ENCODE measurements at places on chromosomes 5 and 9.

DNA sequence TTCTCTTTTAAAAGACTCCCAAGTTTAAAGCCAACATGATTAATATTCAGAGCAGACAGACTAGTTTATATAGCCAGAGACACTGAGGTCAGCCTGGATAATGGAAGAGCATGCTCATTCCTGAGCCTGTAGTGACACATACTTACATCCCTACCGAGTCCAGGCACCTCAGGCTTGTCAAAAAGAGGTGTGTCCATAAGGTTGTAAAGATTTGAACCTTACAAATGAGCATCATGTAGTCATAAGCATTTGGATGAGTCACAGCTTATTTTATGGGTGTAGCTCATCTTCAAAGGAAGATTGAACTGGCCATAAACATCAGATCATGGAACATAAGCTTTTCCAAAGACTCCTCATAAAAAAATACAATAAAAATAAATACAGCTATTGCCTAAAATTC lies 333.5 kb downstream of the EFNA5 start:
- DNase-seq, result no peak

GRCh38 chr9:88710449-88710848 lies 175.5 kb downstream of the NXNL2 start:
- no peak for DNase-seq

DNA sequence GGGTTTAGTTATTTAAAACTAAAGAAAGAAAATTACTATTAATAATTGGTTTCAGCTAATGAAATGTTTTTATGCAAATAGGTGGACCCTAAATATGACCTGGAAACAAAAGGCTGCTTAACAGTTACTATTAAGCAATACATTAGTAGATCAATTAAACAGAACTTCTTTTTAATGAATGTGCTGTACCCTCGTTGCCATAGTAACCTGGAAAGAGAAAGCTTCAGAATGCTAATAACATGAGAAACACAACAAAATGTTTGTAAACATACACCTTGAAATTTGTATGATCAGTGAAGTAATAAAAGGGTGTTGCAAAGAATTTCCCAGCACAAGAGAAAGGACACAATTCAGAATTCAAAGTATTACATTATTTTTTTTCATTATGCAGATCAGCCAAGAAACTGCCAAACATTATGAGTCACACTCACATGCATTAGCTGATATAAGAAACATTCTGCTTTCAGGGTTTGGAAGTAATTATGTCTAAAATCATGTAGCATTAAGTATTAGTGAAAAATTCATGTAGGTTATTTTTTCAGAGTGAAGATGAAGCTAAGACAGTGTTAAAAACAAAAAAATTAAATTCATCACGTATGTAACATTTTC lies 348.3 kb downstream of the ISL1 start:
- no peak for DNase-seq

DNA sequence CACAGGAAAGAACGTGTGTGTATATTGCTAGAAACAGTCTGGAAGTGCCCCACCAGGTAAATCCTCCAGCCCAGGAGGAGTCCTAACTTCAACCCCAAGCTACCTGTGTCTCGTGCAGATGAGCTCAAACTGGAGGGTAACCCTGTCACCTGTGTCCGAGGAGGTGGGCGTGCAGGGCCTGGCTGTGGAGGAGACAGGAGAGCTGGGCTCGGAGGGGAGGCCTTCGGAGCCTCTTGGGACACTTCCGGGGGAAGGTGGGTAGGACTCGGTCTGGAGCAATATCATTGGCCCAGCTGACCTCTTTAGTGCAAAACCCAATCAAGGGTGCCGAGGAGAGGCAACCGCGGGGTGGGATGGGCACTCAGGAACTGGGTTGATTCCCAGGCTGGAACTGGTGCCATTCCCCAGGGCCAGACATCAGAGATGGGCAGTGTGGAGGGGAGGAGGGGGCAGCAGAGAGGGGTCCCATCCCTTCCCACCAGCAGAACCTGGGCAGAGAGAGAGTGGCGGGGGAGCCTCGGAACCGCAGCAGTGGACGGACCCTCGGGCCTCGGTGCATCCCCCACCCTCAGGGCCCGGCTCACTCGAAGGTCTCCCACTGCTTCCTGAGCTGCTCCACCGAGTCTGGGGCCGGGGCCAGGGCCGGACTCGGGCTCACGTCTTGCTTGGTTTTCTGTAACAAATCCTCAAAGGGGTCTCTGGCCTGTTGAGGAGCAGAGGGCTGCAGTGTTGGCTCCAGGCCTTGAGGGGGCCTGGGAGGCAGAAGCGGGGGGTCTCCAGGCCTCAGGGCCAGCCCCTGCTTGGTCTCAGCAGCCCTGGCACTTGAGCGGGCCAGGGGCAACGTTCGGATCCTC lies 25.1 kb downstream of the CRB2 start:
- no peak for DNase-seq

DNA sequence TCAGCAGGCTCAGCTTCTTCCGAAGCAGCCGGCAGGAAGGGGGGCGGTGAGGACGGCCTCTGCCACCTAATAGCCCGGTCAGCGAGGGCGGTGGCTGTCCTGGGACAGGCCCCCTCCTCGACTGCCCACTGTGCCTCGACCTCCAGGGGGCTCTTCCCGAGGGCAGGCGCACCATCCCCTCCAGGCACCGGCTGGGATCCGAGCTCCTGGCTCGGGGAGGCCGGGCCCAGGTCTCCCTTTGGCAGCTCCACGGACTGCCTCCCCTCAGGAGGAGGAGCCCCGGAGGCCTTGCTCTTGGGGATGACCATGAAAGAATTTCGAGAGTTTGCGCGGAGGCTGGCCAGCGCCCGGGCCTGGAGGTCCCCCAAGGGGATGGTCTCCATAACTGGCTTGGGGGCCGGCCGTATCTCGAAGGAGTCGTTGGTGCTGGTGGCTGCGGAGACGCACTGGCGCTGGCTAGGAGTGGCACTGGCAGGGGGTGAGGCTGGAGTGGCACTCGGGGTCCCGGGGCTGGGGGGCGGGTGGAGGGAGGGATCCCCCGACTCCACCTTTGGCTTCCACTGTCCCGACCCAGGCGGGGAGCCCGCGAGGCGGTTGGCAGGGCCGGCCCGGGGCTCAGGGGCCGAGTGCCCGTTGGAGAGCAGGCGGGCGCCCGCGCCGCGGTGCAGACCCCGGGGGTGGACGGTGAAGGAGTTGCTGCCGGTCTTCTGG lies 975 bp downstream of the TPRN start:
- no peak for DNase-seq

DNA sequence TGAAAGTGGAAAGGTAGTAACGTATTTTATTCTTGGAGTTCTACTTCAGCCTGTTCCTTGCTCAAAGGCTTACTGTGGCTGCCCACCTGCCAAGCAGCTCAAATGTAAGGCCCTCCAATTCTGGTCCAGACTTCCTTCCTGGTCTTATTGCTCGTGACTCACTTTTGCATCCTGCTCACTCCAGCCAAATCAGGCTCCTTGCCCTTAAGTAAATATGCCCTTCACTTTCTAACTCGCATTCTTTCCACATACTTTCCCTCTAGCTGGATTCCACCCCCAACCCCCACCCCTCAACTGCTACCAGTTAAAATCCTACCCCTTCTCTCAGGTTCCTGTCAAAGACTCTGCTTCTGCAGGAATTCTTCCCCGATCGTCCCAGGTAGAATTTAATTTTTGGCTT lies 96.6 kb downstream of the GALNT10 start:
- no peak for DNase-seq

DNA sequence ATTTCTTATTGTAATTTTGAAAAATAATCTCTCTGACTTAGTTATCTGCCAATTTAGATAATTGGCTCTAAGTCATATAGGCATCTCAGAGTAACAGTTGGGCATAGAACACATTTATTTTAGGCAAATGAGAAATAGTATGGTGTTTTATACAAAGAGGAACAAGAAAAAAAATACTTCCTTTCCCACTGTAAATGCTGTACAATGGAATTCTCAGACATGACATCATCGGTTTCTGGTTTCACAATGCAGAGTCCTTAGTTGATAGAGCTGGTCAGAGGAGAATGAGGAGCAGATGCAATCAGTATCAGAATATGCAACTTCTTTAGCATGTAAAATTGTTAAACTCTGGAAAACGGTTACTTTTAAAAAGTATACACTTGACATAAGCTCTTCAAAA lies 49.4 kb downstream of the PLK2 start:
- DNase-seq, result no peak
